ENCODE measurements at places on chromosomes 2 and 18.

DNA sequence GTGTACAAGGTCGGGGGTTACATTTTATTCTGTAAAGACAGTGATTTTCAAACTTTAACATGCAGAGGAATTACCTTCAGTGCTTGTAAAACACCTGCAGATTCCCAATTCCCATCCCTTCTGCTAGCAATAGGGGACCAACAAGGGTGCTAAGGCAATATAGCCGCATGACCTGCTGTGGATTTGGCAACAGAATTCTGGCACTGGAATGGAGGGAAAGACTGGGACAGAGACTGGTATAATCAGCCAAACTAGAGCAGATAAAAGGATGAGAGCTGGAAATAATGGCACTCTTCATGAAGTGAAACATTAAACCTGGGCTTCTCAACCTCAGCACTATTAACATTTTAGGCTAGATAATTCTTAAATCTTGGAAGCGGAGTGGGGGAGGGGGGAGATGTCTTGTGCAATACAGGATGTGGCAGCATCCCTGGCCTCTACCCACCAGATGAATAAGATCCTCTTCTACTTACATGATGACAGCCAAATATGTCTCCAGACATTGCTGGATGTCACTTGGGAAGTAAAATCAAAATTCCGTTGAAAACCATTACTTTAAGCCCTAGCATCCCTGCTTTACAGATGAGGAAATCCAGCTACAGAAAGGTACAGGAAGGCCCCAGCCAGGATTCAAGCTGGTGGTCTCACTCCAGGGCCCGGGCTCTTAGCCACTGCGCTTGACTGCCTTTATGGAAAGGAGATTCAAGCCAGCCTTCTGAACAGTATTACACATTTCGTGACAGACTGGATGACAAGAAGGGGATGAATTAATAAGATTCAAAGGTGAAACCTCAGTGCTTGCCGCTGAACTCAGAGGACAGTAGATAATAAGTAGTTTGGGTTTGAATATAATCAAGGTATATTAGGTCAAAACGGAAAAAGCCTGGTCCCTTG, 1.7 kb downstream of the EVA1A start:
- DNase-seq = no peak

DNA sequence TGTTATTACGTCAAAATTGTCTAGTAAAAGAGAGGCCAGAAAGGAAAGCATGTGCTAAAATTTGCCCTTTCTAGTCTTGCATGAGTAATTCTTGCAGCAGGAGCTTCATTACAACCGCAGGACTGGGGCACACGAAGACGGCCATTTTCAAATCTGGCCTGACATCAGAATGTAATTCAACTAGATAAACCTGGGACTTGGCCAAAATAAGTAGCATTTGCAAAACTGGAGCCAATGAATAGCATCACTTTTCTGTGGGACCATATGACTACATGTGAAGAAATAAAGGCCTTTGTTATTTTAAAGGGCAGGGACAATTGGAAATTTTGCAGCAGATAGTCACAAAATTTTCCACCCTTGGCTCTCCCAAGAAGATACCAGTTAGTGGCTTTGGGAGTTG, 3.0 kb upstream of the FZD7 start:
- no peak for DNase-seq

DNA sequence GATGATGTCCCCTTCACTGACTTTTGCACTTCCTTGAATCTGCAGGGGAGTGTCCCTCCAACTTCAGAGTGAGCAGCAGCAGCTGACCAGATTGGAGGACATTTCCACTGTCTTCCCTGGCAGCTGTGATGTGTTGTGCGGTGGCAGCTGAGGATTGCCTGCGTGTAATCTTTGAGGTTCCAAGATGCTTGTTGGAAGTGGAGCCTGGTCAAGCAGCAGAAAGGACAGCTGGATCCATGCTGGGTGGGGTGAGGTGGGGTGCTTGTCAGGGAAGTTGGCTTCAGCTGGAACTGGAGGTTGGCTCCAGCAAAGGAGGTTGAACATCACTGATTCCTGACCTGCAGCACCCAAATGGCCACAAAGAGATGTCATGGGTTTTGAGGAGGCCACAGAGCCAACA, 64.8 kb downstream of the ST3GAL5 start:
- no peak for DNase-seq

GRCh38 chr2:229425598-229425997, 154.5 kb upstream of the PID1 start:
- no peak for DNase-seq

GRCh38 chr2:188853307-188853706, 120.9 kb upstream of the COL3A1 start:
- DNase-seq = no peak

- no peak for DNase-seq
Observed at GRCh38 chr2:60717691-60718090, 38.4 kb upstream of the PAPOLG start.

GRCh38 chr2:192313773-192314172, 119.0 kb upstream of the TMEFF2 start:
- no peak for DNase-seq

DNA sequence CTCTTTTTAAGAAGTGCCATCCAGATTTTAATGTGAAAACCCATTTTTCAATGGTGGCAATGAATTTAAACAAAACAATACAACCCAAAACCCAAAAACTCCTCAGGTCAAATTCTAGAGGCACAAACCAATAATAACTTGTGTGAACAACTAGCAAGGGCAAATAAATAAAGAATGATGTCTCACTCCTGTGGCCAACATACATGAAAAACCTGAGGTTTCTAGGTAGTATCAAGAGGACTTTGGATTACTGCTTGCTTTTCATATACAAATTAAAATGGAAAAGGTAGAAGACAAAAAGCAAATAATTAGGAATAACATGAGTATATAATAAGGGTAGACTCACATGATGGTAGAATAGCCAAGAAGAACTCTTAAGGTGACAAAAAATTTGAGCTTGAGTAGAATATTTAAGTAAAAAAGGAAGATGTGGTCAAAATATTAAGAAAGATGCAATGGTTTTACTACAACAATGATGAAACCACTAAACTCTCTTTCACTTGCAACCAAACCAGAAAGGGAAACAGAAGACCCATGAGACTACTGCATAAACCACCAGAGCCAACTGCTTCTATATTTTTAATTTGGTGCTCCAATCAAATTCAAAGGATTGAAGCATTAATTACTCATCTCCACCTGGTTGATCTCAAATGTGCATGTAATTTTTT, 53.5 kb downstream of the DARS1 start:
- no peak for DNase-seq

DNA sequence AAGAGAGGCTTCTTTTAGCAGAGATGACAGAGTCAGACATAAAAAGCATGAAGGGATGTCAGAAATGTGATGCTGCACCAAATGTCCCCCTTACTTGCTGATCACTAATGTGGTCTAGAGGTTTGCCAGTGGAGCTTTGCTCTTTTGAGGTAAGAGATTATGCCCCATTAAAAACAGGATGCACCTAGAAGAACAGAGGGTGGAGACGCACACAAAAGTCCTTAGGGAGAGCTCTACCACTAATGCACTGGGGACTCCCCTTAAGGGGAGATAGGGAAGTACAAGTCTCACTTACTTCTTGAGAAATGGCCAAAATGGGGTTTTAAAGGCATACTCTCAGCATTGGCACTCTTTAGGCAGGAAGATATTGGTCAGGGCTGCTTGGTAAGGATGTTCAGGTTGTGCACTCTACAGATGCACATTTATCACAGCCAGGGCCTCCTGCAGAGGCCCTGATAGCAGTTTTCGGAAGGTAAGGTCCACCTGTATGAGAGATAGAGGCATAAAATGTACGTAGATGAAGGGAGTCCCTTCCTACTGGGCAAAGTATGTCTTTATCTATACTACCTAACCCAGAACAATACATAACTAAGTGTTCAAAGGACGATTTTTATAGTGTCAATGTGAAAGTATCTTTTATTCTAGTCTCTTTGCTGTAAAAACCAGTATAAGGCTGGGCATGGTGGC, 17.0 kb upstream of the SCYGR1 start:
- DNase-seq = peak; percentile 22

DNA sequence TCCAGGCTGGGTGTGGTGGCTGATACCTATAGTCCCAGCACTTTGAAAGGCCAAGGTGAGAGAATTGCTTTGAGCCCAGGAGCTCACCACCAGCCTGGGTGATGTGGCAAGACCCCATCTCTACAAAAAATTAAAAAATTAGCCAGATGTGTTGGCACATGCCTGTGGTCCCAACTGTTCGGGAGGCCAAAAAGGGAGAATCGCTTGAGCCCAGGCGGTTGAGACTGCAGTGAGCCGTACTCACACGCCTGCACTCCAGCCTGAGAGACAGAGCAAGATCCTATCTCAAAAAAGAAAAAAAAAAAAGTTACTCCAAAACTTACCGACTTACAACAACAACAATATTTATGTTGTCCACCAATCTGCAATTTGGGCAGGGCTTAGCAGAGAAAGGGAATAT, 178.0 kb upstream of the FN1 start:
- no peak for DNase-seq
